ENCODE measurements at places on chromosomes 12 and 14.

- no peak for DNase-seq
These were observed 157.6 kb downstream of the PRKCH start for GRCh38 chr14:61478971-61479473.

- no peak for DNase-seq
These were observed 156.5 kb upstream of the RMST start for GRCh38 chr12:97306147-97306546.

DNA sequence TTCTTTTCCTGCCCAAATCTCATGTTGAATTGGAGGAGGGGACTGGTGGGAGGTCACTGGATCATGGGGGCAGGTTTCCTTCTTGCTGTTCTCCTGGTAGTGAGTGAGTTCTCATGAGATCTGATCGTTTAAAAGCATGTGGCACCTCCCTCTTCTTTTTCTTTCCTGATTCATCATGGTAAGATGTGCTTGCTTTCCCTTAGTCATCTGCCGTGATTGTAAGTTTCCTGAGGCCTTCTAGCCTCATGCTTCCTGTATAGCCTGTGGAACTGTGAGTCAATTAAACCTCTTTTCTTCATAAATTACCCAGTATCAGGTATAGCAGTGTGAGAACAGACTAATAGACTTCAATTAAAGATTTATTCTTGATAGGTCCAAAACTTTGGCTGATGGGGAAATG lies 83.5 kb downstream of the CAND1 start:
- DNase-seq = no peak

GRCh38 chr12:47317175-47317915 lies 237.6 kb upstream of the AMIGO2 start:
- no peak for DNase-seq

DNA sequence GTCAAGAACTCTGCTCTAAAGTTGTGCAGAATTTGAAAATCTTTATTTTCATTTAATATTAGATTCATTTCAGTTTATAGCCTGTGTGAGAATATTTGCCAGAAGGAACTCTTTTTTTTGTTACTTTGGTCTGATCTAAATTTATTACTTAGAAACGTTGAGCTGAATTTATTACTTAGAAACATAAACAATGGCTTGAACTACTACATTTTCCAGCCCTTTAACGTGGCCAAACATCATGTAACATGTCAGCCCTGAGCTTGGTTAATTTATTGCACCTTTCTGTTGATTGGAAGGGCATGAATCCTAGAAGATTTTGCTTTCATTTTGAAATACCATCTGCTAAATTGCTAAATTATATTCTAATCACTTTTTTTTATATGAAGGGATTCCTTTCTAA lies 241.4 kb downstream of the TMEM117 start:
- DNase-seq = no peak

DNA sequence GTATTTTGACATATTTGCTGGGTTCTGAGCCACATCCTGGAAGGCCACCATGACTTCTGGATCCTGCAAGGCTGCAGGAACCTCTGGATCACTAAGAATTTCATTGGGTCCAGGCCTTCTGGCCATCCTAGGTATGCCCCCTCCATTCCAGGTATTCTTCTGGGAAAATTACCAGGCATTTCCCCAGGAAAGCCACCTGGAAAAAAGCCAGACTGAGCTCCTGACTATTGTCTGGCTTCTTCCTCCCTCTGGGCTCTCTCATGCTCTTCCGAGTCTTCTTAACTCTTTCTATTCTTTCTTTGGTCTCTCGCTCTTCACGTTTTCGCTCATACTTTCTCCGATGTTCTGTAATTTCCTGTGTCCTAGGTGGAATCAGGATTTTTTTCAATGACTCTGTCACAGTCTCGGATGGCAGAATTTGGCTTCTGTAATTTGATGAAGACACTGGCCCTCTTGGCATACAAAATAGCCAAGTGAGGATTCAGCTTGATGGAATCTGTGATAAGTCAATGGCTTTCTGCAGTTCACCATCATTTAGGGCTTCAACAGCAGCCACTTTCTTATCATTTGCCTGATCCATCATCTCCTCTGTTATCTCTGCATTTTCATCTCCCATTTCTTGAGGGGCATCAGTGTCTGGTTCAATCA lies 42.6 kb downstream of the ATP23 start:
- no peak for DNase-seq

GRCh38 chr12:97535582-97535981 lies 73.0 kb downstream of the RMST start:
- no peak for DNase-seq

GRCh38 chr12:115683240-115683780 lies 594.2 kb downstream of the MED13L start:
- DNase-seq = no peak

All from stimulated activated CD8-positive, alpha-beta memory T cell treated with anti-CD3 and anti-CD28 coated beads, Interleukin-7, amount 100 ng/mL, for 4 hours (primary cell).